ENCODE measurements at places on chromosomes 12 and 14.

DNA sequence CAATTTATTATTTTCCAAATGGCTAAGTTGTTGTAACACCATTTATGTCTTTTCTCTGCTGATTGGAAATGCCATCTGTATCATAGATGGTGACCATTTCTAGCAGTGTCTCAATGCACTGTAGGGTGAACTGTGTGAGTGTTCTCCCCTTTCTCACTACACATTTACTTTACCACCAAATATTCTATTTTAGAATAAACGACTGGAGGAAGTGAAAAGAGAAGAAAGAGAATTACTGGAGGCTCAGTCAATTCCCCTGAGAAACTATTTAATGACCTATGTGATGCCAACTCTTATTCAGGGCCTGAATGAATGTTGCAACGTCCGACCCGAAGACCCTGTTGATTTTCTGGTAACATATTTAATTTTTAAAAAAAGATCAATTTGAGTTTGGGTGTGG lies 15.5 kb upstream of the PAPOLA start:
- no peak for DNase-seq

DNA sequence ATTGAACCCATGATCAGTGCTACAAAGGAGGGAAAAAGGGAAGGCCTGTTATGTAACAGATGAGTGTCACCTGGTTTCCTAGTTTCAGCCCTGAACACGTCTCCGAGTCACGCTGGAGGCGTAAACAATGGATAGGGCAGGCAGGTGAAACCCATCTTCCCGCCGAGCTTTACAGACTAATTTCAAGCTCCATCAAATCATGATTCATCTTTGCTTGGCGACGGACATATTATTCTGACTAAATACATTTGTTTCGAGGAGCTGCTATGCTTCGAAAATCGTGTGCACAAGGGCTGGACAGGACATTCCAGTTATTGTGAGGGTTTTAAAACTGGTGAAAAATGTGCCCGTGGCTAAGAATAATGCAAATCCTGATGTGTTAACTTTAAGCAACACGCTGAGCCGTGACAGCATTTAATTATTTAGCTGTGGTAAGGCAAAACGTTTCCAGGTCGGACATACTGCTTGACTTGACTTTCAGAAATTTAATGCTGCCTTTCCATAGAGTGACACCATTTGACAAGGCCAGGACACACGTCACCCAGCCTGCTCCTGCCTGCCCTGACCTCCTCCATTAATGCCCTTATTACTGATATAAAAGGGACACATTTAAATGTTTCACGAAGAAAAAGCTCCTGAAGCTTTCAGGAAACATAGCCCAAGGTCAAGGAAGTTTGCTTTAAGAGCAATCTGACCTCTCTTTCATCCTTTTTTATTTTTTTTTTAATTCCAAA lies 1203.5 kb upstream of the TMEM132C start:
- DNase-seq, result no peak

GRCh38 chr14:24416932-24417619 lies 12.4 kb downstream of the CBLN3 start:
- no peak for DNase-seq

GRCh38 chr14:68228656-68229055 lies 409.1 kb downstream of the RAD51B start:
- no peak for DNase-seq

DNA sequence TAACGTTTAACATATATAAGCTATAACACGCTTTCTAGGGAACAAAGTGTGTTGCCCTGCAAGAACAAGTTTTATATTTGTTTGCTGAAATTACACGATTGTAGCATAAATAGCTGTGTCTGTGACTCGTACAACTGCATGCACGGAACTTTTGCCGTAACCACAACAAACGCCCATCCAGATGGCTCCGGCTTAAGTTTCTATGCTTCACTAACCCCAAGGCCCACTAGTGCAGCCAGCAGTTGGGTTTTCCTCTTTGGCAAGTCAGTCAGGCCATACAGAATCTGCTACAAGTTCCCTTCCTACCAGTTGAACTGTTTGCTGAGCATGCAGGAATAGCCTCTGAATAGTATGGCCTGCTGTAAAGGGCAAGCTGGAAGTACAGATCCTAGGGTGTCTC lies 12.1 kb downstream of the CSRP2 start:
- DNase-seq, result no peak

DNA sequence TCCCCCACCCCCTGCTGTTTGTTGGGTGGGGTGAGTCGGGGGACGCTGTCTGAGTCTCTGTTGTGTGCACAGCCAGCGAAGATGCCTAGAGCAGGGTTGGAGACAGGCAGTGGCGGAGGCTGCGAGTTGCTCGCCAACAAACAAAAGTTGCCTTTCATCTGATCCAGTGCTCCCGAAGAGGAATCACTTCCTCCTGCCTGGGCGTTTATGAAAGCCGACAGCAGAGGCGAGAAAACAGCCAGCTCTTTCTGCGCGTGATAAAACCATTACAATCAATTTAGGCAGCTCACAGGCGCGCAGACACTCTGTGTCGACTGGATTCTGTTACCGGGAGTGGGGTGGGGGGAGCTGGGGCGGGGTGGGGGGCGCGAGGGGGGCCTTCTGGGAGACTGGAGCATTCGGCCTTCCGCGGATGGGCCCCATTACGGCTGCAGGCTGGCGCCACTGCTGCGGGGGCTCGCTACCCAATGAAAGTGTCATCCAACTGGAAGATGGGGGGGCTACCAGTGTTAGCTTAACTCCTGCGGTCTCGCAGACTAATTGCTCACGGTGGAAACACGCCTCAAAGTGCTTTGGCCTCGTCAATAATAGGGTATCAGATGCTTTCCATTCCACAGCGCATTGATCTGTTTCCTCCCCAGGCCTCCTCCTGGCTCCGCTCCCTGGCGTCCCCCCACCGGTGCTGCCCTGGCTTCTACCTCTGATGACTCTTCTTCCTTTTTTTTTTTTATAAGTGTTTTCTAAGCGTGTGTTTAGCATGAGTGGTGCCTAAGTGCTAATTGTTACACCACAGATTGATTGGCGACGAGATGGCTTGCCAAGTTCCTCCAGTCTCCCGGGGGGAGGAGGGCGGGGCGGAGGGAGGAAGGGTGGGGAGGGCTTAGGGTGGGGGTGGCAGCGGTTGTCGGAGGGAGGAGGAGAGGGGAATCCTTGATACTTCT lies 678.4 kb downstream of the MED13L start:
- DNase-seq, result peak; percentile 2

DNA sequence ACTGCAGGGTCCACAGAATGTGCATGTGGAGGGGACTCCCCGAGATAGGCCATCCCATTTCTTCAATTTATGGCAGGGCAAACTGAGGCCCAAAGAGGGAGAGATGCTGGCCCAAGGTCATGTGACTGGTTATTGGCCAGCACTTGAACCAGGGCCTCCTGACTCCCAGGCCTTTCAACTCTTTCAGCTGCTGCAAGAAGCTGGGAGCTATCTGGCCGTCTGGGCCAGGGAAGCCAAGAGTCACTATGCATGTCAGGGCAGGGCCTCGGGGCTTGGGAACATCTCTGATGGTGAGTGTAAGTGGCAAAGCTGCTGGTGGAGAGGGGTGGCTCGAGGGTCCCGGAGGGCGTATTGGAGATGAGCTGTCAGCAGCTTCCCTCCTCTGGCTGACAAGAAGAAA lies 9.5 kb upstream of the LTBP2 start:
- DNase-seq, result no peak

- peak; percentile 48 for DNase-seq
These were observed 811 bp upstream of the INF2 start for GRCh38 chr14:104688505-104689108.

- peak; percentile 94 for DNase-seq
These were observed 67.2 kb downstream of the BTG1 start for GRCh38 chr12:92078167-92079053.

- no peak for DNase-seq
These were observed 176.5 kb downstream of the CPNE8 start for GRCh38 chr12:38728894-38729293.

- DNase-seq, result no peak
These were observed 34.6 kb upstream of the MIS18BP1 start for GRCh38 chr14:45287610-45288009.

- no peak for DNase-seq
These were observed 54.8 kb downstream of the NFKBIA start for GRCh38 chr14:35349496-35350365.

- DNase-seq, result no peak
These were observed 23.0 kb upstream of the PRKAB1 start for GRCh38 chr12:119644930-119645329.

DNA sequence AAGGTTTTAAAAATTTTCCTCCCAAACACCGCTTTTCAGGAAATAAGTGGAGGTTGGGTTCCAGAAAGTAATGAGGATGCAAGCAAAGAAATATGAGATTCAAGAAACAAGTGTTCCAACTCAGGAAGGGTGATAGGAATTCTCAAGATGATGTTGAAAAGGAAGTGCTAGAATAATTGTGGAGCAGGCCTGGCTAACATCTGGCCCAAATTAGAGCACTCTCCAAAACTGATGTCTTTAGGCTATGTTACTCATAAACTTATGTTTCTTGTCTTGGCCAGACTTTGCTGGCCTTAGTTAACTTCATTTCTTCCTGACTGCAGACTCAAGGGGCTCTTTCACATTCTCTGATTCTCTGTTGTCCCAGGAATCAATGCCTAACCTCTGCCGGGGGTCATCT lies 116.3 kb downstream of the TMTC3 start:
- peak; percentile 76 for DNase-seq

DNA sequence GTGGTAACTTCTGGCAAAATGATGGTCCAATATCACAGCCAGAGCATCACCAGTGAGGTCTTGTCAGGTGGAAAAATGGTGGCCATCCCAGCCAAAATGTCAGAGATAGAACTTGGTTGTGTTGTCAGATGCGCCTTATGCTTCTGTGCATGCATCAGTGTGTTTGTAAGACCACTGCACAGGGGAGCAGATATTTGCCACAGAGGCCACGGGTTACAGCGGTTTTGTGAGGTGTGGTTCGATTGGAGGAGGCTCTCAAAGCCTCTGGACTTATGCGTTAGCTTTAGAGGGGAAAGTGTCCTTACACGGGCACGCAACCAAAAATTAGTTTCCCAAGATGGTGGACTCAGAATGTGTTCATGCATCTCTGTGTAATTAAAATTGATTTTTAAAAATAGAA lies 243.8 kb downstream of the ADGRD1 start:
- DNase-seq, result no peak

DNA sequence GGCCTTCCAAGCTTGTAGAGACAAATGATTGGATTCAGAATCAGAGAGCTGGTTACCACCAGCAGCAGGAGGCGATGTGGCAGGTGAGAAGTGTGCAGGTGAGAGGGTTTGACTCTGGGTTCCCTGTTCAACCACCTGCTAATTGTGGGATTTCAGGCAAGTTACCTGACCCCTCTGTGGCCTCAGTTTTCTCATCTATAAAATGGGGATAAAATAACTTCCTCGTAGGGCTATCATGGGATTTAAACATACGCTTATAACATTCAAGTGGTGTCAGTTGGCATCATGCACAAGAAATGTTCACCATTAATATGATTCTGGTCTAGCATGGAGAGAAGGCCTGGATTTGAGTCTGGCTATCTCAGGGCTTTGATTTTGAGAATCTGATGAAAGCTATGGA lies 143.8 kb upstream of the MYL2 start:
- DNase-seq, result no peak

DNA sequence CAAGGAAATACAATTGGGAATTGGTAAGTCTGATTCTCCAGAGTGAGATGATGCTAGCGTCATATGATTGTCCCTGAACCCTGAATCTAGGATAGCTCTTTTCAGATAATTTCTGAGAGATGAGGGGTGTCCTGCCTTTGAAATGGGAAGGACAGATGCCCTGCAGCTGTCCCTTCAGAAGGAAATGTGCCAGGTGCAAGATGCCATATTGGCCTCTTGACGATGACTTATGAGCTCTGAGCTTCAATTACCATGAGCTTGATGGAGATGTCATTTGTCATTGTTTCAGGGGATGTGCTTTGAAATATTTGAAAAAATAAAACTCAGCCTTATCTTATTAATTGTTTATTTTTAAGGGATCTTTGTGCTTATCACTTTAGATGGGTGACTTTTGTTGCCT lies 185.1 kb downstream of the DACT1 start:
- DNase-seq, result no peak

GRCh38 chr12:97368462-97369163 lies 94.0 kb upstream of the RMST start:
- no peak for DNase-seq

GRCh38 chr12:49870501-49871262 lies 27.8 kb upstream of the BCDIN3D start:
- no peak for DNase-seq

GRCh38 chr12:10119066-10119465 lies 10.9 kb downstream of the CLEC7A start:
- peak; percentile 56 for DNase-seq

DNA sequence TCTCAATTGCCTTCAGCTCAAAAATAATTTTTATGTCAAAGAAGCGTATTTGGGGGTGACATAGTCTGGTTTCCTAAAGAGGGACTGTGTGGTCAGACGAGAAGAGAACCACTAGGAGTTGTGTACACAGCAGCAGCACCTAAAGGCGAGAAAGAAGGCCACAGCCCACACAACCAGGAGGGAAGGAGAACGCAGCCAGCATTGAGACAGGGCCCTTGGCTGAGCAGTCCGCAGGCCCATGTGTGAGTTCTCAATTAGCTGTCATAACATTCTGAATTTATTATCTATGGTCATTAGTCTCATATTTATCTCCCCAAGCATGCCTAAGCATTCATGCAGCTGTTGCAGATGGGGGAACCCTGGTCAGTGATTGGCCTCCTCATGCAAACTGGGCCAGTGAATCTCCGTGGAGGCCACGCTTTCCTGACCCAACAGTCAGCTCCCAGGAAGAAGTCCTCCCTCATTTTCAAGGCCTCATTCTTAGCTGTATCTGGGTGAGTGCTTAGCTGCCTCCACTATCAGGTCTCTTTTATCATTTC lies 81.2 kb upstream of the ATF7IP start:
- no peak for DNase-seq

GRCh38 chr14:48536318-48536717 lies 860.9 kb upstream of the MDGA2 start:
- DNase-seq, result no peak

DNA sequence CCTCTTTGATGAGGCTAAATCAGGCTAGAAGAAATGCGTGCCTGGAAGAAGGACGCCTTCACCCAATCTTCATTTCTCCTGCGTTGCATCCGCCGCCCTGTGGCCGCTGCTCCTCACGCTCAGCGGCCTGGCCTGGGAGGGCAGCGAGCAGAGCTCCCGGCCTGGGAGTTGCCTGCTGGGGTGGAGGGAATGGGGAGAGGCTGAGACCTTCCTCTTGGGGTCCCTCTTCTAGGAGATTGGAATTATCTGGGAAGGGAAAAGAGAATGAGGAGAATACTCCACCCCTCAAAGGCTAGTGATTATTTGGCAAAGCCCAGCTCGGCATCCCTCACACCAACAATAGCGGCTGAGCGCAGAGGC lies 2.4 kb upstream of the HOXC12 start:
- DNase-seq, result no peak

GRCh38 chr12:93778306-93778705 lies 101.1 kb downstream of the CRADD start:
- DNase-seq, result peak; percentile 85

GRCh38 chr12:3529281-3529680 lies 38.3 kb downstream of the PRMT8 start:
- peak; percentile 22 for DNase-seq

GRCh38 chr12:54068418-54069070 lies 14.9 kb downstream of the HOXC4 start:
- DNase-seq, result no peak

Measured in EL (cell line).